Astrocyte (in vitro differentiated cells and primary cell): ENCODE measurements at places on chromosomes 3 and 15.

GRCh38 chr3:73259291-73259690 lies 197.8 kb downstream of the EBLN2 start:
- no peak for DNase-seq

- DNase-seq: no peak
Measured at GRCh38 chr3:194974468-194975135, 288.9 kb downstream of the FAM43A start.

- no peak for DNase-seq
Measured at GRCh38 chr15:66750609-66751008, 48.6 kb downstream of the SMAD6 start.

GRCh38 chr15:66153549-66154415 lies 99.8 kb downstream of the MEGF11 start:
- no peak for DNase-seq

DNA sequence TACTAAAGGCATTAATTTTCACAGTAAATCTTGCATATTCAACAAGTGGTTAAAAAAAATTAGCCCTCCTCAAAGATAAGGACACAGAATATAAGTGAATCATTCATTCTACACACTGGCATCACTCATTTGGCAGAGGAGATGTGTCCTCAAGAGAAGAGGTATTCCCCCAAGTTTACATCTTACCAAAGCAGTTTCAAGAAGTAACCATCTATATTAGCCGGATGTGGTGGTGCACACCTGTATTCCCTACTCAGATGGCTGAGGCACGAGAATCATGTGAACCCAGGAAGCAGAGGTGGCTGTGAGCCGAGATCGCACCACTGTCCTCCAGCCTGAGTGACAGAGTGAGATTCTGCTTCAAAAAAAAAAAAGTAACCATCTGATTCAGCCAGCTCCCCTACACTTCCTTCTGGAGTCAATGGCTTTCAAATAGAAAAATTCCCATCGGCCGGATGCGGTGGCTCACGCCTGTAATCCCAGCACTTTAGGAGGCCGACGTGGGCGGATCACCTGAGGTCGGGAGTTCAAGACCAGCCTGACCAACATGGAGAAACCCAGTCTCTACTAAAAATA lies 15.4 kb downstream of the RAF1 start:
- DNase-seq: no peak

- DNase-seq: no peak
Measured at GRCh38 chr15:53038655-53038941, 248.5 kb upstream of the ONECUT1 start.

- DNase-seq: peak; percentile 68
Measured at GRCh38 chr15:62506217-62506805, 341.2 kb upstream of the C2CD4B start.

GRCh38 chr3:149333176-149333859 lies at the start of gene TM4SF18:
Gene TM4SF18 (minus strand): TSS chr3:149333636. CDS start chr3:149333382, 254 bp downstream.
- no peak for DNase-seq

DNA sequence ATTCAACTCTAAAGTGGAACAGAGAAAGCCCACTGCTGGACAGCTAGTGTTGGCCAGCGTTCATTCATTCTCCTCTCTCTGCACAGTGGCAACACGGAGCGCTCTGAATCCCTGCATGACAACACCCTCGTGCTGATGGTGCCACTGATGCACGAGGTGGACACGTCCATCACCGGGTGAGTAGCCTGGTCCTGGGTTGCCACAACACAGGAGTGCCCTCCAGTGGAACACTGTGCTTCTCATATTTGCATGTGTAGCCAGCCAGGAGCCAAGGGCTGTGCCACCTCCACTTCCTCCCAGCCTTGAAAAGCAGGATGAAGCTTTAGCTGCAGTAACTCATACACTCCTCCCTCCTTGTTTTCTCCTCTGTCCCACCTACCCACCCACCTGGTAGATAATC lies 120.0 kb upstream of the CTDSPL start:
- no peak for DNase-seq

DNA sequence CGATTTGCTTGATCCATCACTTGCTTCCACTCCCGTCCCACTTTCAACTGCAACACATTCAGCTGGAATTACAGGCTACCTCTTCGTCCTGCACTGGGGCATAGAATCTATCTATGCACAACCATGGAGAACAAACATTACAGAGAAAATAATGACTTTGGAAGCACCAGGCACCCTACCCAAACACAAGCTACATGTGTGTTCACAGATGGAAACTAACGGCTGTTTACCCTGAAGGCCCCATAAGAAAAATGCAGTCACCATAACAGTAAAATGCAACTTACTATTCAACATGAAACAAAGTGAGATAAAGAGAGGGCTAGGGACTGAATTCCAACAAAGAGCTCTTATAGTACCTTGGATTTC lies 496.8 kb downstream of the FOXP1 start:
- DNase-seq: no peak

DNA sequence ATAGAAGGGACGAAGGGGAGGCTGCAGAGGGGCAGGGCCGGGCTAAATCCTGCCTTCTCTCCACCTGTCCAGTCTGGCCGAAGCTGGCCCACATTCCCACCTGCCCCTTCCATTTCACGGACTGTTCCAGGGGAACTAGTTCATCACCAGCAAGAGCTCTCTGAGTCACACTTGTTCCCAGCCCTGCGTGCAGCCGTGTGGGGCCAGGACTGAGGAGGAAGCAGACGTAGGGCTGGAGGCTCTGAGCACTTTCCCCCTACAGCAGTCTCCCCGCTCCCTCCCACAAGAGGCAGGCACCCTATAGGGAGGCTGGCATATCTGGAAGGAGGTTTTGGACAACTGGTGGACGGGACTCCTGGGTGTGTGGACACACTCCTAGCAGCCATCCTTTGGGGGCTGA lies 3.0 kb downstream of the ITIH4 start:
- DNase-seq: peak; percentile 14
